ENCODE measurements at places on chromosomes 2 and 18.

DNA sequence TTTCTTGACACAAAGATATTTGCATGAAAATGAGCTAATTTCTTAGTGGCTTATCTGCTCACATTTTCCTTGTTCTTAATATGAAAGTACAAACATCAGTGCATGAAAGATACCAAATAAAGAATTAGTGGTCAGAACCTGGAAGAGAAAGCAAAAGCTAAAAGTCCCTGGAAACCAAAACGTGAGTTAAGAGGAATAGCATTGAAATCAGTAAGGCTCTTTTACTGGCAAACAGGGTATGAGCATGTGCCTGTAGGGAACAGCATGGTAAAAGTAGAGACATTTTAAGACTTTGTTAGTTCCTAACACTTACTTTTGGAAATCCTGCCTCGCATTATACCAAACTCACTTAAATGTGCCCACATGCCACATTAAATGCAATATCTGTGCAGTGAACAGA is 31.9 kb upstream of the CWC22 start:
- no peak for DNase-seq

DNA sequence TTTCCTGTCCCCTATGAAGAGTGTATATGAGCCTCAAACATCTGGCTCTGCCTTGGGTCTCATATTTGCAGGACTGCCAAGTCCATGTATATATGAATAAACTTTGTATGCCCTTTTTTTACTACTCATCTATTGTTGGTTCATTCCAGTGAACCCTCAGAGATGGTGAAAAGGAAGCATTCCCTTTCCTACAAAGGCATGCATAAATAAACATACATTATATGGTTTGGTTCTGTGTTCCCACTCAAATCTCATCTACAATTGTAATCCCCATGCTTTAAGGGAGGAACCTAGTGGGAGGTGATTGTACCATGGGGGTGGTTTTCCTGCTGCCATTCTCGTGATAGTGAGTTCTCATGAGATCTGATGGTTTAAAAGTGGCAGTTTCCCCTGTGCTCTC is 534.2 kb downstream of the SPAG16 start:
- peak; percentile 88 for DNase-seq

GRCh38 chr2:3475771-3476170 is 43.6 kb downstream of the ADI1 start:
- no peak for DNase-seq

GRCh38 chr2:13768274-13768673 is 864.2 kb upstream of the LRATD1 start:
- DNase-seq: no peak

- DNase-seq: no peak
These were observed 566.4 kb upstream of the ID2 start for GRCh38 chr2:8115456-8115855.

DNA sequence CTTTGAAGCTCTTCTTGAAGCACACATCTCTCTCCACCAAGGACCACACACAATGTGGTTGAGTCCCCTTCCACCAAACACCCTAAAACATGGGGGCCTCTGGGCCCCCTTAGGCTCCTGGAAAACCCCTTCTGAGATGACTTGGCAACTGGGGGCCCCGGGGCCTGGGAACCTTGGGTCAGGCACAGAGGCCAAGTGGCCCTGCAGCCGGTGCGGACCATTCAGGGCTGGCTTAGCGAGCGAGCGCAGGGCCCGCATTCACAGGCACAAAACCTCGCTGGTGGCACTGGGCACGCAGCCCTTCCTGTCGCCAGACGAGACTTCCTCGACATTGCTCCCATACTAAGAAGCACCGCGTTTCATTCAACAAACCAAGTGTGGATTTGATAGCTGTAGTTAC is 111.2 kb upstream of the ID2 start:
- no peak for DNase-seq

GRCh38 chr2:218880102-218880858 is at the start of gene WNT10A:
Gene WNT10A (plus strand): TSS chr2:218880852. CDS start chr2:218880996, 144 bp downstream.
- no peak for DNase-seq

DNA sequence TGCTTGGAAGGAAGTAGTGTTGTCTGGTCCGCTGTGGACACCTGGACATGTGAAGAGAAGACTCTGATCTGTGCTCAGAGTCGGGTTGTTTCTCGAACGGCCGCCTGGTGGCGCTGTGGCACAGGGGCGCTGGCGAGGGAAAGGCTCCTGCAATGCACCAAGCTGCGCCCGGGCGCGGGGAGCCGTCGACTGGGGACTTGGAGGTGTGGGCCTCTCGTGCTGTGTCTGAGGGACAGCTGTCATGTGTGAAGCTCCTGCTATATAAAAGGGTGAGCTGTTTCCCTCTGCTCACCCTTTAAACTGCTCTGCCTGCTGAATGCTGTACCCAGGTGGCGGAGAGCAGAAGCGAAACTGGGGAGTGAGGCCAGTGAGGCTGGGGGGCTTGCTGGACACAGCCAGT is 44.0 kb downstream of the GNAL start:
- DNase-seq: peak; percentile 46

- DNase-seq: no peak
These were observed 124.6 kb upstream of the KCNH7 start for GRCh38 chr2:162963156-162963555.

GRCh38 chr2:38959466-38959865 is 69.8 kb downstream of the ARHGEF33 start:
- DNase-seq: no peak

GRCh38 chr2:136522724-136523123 is 242.6 kb upstream of the THSD7B start:
- DNase-seq: no peak

DNA sequence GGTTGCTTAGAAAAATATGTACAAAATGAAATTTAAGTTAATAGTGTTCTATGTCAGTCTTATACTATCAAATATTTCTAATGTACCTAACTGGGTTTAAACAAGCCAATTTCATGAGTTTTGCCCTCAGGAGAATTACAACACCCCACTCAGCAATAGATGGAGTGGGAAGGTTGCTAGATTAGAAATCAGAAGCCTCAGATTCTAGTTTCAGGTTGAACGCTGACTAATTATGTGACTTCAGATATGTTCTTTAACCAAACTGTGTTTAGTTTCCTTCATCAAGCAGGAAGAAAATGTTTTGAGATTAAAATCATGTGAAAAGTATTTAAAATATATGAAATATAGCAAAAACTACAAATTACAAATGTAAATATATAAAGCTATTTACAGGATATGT is 133.8 kb upstream of the KCNH7 start:
- no peak for DNase-seq
